ENCODE measurements at places on chromosomes 6 and 20.

DNA sequence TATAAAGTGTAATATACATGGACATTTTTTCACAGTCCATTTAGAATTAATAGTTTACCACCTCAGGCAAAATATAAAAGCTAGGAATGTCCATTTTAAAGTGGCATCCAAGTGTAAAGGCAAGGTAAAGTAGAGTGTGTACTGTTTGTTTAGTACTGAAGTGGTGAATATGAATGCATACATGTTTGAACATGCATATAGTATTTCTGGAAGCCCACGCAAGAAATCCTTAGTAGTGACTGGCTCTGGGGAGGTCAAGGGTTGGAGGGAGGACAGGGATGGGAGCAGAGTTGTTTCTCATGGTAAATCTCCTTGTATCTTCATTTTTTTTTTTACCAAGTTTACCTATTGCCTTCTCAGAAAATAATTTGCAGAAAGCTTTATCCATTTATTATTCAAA, 129.2 kb downstream of the UNC5CL start:
- DNase-seq = no peak

GRCh38 chr6:35427435-35427834, 24.7 kb upstream of the FANCE start:
- DNase-seq = no peak

- no peak for DNase-seq
These were observed 911.7 kb upstream of the CITED2 start for GRCh38 chr6:140285998-140286690.

DNA sequence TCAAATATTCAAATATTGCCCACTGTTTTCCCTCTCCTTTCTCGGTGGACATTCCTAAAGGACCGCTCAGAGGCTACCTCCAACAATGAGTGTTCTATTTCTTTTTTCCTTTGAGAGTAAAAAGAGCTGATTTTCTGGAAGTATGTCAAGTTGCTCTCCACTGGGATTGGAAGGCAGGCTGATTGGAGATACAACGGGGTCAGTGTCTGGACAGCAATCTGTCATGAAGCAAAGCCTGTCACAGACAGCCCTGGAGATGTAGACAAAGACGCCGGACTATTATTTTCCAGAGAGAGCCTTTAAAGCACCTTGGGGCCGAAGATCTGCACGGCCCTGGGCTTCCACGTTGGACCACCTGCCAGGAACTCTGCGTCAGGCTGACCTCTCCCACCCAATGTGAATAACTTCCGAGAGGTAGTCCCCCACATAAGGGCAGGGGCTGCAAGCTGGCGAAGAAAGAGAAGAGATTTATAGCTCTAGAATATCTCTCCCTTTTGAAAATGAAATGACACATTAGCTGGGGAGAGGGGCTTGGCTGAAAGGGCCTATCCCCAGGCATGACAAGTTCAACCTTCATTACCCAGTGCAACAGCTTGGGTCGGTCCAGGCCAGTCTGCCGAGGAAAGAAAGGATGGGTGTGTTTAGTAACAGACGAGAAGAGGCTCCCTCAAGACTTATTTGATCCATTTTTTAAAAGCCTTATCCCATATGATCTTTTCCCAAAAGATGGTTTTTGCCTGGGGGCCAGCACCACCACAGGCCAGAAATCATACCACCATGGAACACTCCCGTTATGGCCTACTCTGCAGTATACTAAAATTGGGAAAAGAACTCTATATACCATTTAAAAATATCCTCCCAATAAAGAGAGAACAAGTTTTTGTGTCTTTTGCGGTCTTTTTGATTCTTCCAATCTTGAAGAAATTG, 131.1 kb downstream of the OLIG3 start:
- no peak for DNase-seq

DNA sequence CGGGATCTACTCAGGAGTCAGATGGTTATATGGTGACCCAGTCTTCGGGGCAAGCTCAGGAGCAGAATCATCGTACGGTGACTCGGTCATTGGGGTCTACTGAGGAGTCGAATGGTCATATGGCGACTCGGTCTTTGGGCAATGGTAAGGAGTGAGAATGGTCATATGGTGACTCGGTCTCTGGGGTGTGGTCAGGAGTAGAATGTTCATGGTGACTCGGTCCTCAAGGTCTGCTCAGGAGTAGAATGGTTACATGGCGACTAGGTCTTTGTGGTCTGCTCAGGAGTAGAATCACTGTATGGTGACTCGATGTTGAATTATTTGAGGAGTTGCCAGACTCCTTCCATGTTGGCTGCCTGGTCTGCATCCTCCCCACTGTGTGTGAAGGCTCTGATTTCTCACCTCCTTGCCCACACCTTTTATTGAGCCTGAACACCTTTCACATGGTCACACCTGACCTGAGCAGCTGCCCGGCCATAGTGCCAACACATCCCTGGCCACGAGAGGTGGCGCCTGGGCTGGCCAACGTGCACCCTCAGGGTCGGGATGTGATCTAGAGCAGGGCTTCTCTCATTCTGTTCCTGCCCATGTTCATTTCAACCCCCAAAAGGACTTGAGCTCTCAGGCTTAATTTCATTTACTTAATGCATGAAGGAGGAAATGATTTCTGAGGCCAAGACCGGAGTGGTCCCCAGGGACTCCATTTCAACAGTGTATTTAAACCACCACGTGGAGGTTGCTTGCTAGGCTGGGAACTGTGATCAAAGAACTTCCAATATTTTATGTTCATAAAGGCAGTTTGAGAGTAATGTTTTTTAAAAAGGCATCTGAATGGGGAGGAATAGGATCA, 119.5 kb downstream of the PHACTR3 start:
- no peak for DNase-seq

DNA sequence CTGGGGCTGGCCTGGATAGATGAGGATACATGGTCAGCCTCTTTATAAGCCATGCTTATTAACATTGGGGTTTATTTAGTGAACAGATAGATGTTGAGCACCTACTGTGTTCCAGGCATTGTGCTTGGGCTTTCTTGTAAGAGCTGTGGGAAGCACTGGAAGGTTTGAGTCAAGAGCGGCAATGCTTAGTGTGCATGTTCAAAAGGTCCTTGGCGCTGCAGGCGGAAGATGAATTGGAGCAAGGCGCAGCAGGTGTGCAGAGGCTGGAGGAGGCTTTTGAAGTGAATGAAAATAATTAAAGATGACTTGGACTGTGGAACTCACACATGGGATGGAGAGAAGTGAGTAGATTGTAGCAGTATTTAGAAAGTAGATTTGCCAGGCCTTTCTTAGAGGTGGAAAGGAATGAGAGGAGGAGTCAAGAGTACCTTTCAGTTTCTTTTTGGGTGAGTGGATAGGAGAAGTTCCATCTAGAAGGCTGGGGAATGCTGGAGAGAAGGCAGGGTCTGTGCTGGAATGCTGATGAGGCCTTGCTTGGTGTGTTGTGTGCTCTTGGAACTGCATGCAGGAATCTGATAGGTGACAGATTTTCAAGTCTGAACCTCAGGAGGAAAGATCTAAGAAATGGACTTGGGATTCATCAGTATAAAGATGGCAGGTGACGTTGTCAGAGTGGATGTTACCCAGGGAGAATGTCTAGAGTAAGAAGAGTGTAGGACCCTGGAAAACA, 26.4 kb downstream of the SNX9 start:
- no peak for DNase-seq

DNA sequence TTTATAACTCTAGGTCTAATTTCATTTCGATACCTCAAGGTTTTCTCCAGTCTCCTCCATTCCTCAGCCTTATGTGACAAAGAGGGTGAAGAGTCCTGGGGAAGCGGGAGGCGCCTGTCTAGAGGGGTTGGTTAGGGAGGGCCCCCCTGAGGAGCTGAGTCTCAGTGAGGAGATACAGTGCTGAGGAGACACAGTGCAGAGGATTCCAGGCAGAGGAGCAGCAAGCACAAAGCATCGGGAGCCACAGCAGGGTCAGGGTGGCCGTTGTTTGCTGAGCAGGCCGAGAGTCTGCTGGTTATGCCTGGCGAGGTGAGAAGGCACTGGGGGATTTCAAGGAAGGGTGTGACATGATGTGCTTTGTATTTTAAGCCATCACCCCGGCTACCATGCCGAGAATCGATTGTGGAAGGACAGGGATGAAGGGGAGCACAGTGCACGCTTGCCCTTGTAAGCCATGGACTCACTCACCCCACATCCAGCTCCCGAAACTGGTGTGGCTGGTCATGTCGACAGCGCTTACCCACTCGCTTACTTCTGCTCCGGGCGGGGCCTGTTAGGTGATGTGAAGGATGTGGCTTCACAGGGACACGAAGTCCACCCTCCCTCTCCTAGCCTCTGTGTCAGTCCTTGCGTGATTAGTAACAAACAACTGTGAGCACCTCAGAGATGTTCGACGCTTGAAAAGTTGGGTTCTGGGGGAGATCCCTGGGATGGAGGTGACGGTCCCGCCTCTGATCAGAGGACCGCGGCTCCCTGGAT, 30.2 kb downstream of the FAM50B start:
- no peak for DNase-seq

DNA sequence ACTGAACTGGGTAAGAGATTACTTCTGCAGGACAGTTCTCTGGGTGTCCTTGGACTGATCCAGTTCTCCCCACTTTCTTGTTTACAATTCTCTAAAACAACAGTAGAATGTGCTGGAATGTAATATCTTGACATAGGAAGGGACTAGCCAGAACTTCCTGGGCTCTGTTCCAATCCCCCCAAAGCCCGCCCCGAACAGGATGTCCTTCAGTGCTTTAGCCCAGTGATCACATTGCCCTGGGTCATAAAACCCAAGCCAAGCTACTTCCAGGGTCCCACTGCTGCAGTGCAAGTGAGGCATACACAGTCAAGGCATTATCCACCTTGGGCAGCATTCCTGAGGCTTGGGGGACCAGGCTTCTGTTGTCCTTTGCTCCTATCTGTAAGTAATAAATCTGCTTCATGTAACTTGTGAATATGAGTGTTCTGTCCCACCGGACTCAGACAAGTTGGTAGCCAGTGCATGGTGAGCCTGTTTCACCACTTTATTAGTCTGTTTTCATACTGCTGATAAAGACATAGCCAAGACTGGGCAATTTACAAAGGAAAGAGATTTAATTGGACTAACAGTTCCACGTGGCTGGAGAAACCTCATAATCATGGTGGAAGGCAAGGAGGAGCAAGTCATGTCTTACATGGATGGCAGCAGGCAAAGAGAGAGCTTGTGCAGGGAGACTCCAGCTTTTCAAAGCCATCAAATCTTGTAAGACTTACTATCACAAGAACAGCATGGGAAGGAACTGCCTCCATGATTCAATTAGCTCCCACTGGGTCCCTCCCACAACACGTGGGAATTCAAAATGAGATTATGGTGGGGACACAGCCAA, 23.5 kb downstream of the FITM2 start:
- no peak for DNase-seq

- no peak for DNase-seq
These were observed 1.4 kb downstream of the NKX2-4 start for GRCh38 chr20:21395666-21396598.

DNA sequence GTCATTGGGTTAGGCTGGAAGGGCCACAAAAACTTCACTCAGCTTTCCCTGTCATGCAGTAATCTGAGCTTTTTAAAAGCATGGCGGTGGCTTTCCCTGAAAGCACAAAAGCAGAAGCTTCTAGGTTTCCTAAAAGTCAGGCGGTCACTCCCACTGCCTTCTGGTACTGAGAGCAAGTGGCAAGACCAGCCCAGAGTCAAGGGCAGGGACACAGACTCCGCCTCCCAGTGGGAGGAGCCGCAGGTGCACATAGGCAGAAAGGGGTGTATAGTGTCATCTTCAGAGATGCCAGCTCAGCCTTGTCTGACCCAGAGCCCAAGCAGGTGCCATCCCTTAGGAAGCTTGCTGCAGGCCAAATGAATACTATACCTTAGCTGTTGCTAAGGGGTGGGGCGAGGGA, 18.0 kb upstream of the PACSIN1 start:
- DNase-seq = no peak

- no peak for DNase-seq
These were observed 31.7 kb upstream of the SCUBE3 start for GRCh38 chr6:35181933-35182612.

GRCh38 chr6:28683945-28684538, 158.4 kb downstream of the GPX5 start:
- no peak for DNase-seq

- DNase-seq = no peak
These were observed 278.7 kb upstream of the CITED2 start for GRCh38 chr6:139653111-139653510.

DNA sequence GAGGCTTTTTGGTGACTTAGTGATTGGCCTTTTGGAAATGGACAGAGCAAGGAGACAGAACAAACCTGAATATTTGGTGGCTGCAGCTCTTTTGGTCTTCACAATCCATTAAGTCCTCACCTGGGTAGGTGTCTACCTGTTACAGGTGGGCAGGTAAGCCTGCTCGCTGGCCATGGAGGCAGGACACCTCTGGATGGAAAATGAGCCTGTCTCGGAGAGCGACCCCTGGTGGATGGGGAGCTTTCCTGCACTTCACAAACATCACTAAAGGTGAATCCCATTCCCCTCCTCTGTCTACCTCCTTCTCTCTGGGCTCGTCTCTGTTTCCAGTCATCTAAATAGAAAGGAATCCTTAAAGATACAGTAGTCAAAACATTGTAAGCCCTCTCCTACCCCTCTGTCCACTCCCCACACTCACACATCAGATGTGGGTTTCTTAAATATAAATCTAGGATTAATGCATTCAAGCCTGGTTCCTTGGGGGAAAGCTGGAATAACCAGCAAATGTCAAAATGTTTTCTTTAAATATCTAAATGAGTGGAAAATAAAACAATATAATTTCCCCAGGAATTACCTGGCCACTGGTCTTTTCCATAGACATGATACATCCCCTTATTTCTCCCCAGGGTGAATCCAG, 304.9 kb downstream of the CDH26 start:
- no peak for DNase-seq

DNA sequence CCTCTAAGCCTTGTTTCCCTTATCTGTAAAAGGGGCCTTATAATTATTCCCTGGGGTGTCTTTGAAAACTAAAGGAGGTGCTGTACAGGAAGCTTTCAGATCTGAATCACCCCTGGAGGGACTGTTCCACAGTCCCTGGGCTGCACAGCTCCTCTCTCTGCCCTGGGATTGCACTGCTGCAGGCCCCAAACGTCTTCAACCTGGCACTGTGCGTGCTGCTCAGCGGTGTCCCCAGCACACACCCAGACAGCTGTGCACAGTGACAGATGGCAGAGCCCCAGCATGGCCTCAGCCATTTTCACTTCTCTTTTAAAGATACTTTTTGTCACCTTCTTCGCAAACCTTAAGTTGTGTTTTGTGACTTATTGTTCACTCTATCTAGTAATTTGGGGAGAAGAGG, 50.7 kb upstream of the INSM1 start:
- no peak for DNase-seq

GRCh38 chr6:88074791-88075190, 27.1 kb downstream of the SPACA1 start:
- DNase-seq = no peak

DNA sequence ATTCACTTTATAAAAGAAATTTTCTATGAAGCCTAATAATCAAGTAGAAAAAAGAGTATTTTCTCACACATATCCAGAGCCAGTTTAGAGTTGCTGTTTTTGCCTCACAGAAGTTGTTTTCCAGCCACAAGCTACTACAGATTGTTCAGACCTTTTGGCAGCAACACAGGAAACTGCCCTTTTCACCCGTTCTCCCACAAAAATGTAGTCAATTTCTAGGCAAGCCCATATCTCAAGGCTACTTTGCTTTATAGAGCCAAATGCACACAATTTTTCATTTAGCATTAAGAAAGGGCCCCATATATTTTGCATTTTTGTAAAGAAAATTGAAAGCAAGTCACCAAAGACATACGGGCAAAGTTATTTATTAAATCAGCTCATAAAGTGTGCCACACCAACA, 49.5 kb downstream of the EPB41L2 start:
- no peak for DNase-seq

All from NCI-H2081 treated with DMSO at 0.1 percent for 48 hours (cell line).